ENCODE measurements at places on chromosomes 1 and 21. TPM values are rescaled to one million over a fixed set of nuclear protein-coding genes. Genes with fewer than 3 reads are reported as not detected.

DNA sequence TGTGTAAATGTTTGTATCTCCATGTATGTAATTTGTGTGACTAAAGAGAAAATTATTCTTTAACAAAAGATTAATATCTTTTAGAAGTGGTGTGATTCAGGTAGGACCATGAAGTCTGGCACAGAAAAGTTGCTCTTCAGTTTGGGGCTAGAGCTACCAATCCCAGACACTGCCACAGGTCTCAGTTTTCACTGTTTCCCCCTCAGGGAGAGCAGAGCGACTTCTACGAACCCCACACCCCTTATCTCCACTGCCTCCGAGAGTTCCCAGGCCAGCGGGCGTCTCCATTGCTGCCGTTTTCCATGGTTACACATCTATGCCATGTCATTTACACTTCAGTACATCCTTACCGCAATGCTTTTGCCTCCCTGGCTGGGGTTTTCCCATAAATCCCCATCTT lies 93.0 kb upstream of the SMYD2 start:
- H3K27me3 ChIP-seq = peaks cover 43% of the 10 kb centered on the region
- no peaks in the 10 kb centered on the region for H3K36me3 ChIP-seq
- no peak for DNase-seq
- peaks cover 8% of the 10 kb centered on the region for H3K4me1 ChIP-seq

- H3K4me3 ChIP-seq = no peak overlapping the region
- no peak overlapping the region for H3K27ac ChIP-seq
- no peaks in the 10 kb centered on the region for H3K4me1 ChIP-seq
- no peak for DNase-seq
- H3K36me3 ChIP-seq = no peaks in the 10 kb centered on the region
- peaks cover 12% of the 10 kb centered on the region for H3K27me3 ChIP-seq
Measured at GRCh38 chr1:35660581-35661473, 19.5 kb upstream of the PSMB2 start.

DNA sequence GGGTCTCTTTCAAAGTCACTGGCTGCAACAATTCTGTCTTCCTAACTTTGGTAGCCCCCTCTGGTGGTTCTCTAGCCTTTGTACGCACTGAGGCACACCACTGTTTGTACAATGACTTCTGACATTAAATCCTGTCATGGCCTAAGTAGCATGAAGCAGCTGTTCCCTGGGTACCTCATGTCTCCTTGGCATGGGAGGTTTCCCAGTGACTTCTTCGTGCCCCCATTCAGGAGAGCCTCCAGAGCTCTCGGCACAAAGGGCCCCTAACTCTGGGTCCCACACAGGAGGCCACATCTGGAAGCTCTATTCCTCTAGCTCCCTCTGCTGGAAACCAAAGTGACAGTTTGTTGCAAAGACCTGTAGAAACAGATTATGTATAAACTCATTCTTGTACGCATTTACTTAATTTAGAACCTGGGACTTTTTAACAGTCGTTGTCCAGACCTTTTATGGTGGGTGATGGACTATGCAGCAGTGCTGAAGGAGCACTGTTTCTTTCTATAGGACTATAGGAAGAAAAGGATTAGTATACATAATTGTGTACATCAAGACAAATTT lies 13.4 kb downstream of the SWT1 start:
- DNase-seq = no peak
- H3K4me3 ChIP-seq = no peak overlapping the region
- H3K27me3 ChIP-seq = no peaks in the 10 kb centered on the region
- H3K36me3 ChIP-seq = peaks cover 28% of the 10 kb centered on the region
- H3K27ac ChIP-seq = no peak overlapping the region

DNA sequence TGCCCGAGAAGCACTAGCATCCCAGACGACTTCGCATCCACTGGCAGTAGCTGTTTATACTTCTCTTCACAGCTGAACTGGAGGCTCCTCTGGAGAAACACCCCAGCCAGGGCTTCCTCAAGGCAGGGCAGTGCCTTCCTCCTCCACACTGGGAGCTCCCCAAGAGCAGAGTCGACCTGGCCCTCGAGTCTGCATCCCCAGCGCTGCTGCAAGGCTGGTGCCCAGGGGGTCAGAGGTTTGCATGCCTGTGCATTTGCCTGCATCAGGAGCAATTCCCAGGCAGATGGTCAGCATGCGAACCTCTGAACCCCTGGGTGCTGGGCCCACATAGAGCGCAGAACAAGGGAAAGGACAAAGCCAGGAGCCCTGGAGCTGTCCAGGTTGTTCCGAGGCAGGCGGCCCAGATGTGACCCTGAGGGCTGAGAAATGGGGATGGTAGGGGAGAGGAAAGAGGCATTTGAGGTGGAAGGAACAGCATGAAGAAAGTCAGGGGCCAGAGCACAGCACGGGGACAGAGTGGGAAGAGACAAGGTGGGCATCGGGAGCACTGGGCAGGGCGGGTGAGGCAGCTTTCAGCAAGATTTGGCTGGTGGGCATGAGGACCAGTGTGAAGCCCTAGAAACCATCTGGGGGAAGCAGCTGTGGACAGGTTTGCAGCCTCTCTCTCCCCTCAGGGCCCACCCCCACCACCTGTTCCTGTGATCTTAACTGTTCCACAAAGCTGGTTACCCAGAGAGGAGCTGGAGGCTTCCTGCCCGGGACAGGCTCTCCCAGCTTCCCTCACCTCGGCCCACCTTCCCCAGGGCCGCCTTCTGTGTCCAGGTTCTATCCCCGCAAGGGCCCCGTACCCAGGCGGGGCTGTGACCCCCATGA lies 6.4 kb upstream of the S100A8 start:
- H3K4me1 ChIP-seq = no peaks in the 10 kb centered on the region
- H3K4me3 ChIP-seq = no peak overlapping the region
- no peak for DNase-seq
- no peaks in the 10 kb centered on the region for H3K36me3 ChIP-seq

Gene HPDL
- not detected for total RNA-seq

Gene IL20
- total RNA-seq = not detected

Gene PDE4B
- 26.9 TPM for total RNA-seq

Measured in lower lobe of right lung (tissue), 2 donors.